Renal cortex interstitium (tissue), 15 donors: ENCODE measurements at places on chromosomes 11 and 22. TPM values are rescaled to one million over a fixed set of nuclear protein-coding genes. Genes with fewer than 3 reads are reported as not detected.

F2 gene
- 0.27 TPM for polyA plus RNA-seq

DNA sequence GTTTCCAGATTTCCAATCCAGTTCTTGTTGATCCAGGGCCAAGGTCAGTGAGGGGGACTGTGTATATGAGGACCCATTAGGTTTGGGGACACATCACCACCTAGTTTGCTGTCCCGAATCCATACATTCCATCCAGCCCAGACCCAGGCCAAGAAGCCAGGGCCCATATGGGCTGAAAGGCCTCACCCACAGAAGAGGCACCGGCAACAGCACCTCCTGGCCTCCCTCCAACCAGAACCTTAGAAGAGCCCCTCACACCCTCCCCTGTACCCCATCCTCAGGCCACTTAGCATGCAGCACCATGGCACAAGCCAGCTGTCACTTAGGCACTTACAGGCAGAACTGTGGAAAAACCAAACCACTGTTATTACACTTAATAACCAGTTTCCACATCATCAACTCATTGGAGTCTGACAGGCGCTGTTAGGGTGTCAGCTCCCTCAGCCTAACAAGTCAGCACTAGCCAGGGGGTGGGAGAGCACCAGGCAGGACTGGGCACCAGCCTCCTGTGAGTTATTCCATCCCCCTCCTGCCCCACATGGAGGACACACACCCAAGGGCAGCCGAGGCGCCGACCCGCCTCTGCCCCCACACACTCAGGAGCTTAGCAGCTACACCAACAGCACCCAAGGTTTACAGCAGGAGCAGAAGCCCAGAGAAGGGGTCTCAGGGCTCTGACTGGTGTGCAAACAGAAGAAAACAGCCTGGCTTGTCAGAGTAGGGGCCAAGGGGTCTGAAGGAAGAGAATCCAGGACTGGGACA is 132.0 kb downstream of the BUD13 start:
- no peak for DNase-seq

- DNase-seq = no peak
These were observed 101.0 kb upstream of the NNMT start for GRCh38 chr11:114195151-114195550.

DNA sequence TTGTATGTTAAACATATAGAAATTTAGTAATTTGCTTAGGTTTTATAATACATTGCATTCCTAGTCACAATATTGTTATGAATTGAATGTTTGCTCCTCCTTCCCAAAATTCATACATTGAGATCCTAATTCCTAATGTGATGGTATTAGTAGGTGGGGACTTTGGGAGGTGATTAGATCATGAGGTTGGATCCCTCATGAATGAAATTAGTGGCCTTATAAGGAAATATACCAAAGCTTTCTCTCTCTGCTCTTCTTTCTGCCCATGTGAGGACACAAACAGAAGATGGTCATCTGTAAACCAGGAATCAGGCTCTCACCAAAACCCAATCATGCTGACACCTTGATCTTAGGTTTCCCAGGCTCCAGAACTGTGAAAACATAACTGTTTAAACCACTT is 41.3 kb upstream of the POU2AF2 start:
- no peak for DNase-seq

DNA sequence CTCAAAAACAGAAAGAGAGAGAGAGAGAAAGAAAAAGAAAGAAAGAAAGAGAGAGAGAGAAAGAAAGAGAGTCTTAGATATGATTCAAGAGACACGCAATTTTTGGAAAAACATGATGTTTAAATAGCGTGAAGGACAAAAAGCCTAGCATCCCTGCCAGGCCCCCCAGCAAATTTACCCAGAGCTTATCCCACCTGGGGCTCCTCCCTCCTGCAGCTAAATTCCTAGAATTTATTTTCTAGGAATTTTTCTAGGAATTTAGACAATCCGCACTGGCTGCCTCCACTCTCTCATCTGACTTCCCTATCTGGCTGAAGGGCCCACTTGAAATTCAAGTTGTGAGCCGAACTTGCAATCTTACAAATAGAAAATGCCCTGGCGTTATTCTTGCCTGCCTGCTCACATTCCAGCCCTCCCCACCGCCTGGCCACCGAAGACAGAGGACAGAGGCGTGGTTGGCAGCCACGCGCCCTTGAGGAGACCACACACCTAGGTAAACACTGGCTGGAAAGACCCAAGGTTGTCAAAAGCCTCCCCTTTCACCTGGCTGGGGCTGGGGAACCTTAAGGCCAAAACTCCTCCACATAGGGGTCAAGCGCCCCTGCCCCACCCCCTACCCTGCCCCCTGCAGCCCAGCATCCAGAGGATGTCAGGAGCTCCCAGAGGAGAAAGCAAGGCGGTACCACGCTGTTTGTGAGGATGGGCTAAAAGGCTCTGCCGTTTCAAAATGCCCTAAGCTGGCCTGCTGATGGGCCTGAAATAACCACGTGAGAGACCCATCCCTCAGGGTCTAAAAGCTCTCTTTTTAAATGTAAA is 42.2 kb downstream of the AHNAK start:
- no peak for DNase-seq

GRCh38 chr11:109734566-109734965 is 312.6 kb downstream of the C11orf87 start:
- no peak for DNase-seq

DNA sequence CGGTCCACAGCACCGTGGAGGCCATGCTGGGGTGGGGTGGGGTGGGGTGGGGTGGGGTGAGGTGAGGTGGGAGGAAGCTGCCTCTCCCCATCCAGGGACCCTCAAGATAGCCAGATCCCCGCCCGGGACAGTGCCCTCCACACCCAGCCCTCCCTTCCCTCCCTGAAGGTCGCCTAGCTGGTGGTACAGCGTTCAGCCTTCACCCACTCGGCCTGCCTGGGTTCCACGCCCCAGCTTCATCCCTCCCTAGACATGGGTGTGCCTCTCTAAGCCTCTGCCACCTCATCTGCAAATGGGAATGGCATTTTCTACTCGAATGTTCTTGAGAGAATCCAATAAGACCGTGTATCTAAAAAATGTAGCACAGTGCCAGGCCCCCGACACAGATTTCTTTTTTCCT is 17.8 kb downstream of the KCTD17 start:
- no peak for DNase-seq

FADD gene
- polyA plus RNA-seq = 14.8 TPM

DNA sequence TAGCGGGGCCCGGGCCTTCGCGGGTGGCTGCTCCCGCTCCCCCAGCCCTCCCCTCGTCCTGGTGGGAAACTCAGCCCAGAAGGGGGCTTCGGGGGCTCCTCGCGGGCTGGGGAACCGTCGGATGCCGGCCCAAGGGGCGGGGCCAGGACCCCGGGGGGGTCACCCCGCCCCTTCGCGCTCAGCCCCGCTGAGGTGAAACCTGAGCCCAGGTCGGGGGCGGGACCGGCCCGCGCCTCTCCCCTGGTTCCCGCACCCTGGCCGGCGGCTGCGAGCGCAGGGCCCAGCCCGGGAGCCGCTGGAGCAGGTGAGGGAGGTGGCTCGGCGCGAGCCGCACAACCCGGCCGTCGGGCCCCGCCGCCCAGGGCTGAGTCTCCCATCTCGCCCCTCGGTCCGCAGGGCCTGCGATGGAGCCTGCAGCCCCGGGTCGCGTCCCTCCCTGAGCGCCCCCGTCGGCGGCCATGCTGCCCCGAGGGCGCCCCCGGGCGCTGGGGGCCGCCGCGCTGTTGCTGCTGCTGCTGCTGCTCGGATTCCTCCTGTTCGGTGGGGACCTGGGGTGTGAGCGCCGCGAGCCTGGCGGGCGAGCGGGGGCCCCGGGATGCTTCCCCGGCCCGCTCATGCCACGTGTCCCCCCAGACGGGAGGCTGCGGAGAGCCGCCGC is at the start of gene LARGE2:
Gene LARGE2, plus strand, starts transcription at position 232 of the 658 bp plus-strand sequence. Its CDS starts 227 bp downstream, at position 459.
- no peak for DNase-seq

- DNase-seq = no peak
These were observed 26.1 kb upstream of the MS4A6A start for GRCh38 chr11:60208951-60209350.

GRCh38 chr11:44620328-44620725 is 54.9 kb downstream of the CD82 start:
- no peak for DNase-seq
